ENCODE measurements at places on chromosomes 1 and 21.

- DNase-seq = no peak
Observed at GRCh38 chr21:29943885-29944284, 4.1 kb upstream of the GRIK1 start.

DNA sequence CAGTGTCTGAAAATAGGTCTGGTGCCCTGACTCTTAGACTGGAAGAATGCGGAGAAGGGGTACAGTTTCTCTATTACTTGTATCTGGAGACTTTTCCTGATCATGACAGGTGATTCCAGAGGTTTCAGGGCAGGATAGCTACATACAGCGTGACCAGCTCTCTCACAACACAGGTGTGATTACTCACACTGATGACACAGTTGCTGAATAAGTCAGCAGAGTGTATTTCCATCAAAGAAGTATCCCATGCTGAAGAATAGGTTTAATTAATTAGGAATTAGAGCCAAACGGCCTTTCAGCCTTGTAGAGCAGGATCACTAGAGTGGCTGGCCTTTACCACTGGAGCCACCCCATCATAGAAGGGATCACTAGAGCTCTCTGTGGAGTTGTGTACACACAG lies 298.6 kb downstream of the LMX1A start:
- DNase-seq = no peak

GRCh38 chr1:61887931-61888564 lies 145.8 kb downstream of the PATJ start:
- DNase-seq = no peak

DNA sequence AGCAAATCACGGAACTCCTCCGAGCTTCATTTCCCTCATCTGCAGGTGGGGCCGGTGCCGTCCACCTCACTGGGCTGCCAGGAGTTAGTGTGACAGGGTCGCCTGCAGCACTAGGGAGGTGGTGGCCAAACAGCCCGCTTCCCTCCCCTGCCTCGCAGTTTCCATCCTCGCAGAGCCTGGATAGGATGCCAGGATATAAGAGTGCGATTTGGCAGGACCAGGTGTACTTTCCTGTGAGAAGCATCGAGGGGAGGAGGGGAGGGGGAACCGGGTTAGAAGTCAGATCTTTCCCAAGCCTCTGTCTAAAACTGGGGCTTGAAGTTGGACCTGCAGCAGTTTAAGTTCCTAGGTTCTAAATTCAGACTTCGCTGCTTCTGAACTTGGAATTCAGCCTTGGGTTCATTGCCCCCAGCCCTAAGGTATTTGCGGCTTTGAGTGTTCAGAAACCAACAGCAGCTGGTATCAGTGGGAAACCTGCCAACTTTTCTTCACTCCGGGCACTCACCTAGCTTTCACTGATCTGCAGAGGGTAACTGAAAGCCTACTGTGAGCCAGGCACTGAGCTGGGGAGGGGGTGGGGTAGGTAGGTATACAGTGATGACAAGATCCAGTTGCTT lies 1.7 kb upstream of the JUN start:
- peak; percentile 97 for DNase-seq

GRCh38 chr1:34708106-34708505 lies 46.7 kb upstream of the GJB5 start:
- no peak for DNase-seq

DNA sequence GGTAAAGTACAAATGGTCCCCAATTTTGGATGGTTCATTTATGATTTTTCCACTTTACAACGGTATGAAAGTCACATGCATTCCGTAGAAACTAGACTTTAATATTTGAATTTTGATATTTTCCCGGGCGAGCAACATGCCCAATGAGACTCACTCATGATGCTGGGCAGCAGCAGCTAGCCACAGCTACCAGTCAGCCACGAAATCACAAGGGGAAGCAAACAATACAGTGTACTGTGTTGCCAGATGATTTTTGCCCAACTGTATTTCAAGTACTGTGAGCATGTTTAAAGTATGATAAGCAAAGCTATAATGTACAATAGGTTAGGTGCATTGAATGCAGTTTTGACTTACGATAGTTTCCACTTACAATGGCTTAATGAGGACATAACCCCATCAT lies 266.8 kb downstream of the VAV3 start:
- DNase-seq = no peak

DNA sequence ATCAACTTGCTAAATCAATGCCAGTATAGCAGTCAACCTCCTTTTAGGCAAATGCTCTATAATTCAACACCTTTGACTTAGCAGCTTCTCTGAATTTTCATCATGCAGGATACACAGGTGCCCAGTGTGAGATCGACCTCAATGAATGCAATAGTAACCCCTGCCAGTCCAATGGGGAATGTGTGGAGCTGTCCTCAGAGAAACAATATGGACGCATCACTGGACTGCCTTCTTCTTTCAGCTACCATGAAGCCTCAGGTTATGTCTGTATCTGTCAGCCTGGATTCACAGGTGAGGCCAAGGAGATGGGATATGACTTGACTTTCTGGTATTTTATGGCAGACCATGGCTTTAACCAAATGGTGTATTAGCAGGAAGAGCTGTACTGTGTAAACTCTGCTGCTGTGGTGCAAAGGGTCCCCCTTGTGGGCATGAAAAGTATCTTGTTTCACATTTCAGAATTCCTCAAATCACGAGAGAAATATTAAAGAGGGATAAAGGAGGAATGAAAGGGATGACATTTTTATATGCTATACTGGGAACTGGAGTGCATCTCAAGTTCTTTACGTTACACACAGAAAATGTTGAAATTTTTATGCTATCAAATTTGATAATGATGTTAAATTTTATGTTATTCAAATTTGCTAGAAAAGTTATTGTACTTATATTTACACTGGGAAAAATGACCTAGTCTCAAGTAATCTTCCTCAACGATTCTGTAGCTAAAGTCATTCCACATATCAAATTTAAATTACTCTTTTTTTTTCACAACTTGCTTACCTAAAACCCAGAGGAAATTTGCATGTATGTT lies 88.9 kb downstream of the CRB1 start:
- DNase-seq = peak; percentile 64

GRCh38 chr21:36321325-36322082 lies 1.5 kb downstream of the MORC3 start:
- no peak for DNase-seq

DNA sequence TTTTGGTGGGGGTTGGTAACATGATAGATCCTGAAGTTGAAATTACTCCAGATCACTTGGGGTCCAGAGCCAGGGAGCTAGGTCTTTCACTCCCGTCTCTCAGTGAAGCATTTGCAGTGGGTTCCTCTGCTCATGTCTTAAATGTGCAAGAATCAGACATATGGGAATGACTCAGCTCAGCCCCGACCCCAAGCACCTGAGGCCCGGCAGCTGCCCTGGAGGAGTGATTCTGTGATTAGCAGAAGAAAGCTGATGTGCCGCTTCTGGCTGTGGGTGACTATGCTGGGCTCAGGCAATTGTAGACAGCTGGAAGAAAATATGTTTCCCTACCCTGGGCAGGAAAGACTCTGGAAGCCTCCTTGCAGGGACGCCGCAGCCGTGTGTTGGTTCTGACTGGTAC lies 601.7 kb downstream of the NPHP4 start:
- no peak for DNase-seq

DNA sequence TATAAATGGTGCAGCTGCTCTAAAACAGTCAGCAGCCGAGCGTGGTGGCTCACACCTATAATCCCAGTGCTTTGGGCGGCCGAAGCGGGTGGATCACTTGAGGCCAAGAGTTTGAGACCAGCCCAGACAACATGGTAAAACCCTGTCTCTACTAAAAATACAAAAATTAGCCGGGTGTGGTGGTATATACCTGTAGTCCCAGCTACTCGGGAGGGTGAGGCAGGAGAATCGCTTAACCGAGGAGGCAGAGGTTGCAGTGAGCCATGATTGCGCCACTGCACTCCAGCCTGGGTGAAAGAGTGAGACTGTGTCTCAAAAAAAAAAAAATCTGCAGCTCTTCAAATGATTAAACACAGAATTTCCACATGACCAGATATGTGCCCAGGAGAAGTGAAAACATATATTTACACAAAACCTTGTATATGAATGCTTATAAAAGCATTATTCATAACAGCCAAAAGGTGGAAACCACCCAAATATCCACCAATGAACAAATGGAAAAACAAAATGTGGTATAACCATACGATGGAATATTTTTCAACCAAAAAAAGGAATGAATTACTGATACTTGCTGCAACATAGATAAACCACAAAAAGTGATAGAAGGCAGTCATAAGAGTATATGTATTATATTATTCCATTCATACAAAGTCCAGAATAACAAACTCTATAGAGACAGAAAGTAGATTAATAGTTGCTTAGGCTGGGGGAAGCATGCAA lies 14.1 kb downstream of the EPS15 start:
- DNase-seq = peak; percentile 45

GRCh38 chr1:210588946-210589345 lies 260.2 kb downstream of the HHAT start:
- DNase-seq = no peak

GRCh38 chr21:46472246-46472645 lies 13.6 kb downstream of the DIP2A start:
- DNase-seq = no peak

GRCh38 chr1:245829194-245829593 lies 674.4 kb downstream of the KIF26B start:
- DNase-seq = no peak

DNA sequence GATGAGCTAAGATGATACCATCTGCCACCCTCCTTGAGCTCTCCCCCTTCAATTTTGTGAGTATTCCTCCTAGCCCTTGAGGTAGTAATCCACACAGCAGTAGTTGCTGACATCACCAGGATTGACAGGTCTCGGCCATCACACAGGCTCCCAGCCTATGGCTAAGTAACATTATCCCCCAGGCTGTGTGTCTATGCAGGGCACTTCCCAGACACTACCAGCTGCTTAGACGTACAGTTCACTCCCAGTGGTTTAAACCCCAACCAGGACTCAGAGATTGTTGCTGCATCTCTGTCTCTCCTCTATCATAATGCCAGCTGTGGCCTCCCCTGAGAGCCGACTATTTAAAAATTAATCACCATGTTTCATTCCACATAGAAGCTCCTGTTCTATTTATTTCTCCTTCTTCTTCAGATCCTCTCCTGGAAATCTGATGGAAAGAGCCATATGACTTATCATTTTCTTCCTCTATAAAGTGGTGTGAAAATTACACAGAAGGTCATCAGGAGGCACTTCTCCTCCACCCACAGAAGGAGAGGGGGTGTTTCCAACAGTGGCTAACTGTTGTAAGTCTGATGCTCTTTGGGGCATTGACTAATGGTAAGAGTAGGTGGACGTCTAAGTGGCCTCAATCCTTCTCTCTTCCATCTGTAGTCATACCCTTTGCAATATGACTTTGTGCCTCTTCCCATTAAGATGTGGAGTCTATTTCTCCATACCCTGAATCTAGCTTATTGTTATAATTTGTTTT lies 396.3 kb downstream of the SETD4 start:
- DNase-seq = no peak

- DNase-seq = no peak
Observed at GRCh38 chr21:44969931-44970755, 30.3 kb downstream of the SLX9 start.

DNA sequence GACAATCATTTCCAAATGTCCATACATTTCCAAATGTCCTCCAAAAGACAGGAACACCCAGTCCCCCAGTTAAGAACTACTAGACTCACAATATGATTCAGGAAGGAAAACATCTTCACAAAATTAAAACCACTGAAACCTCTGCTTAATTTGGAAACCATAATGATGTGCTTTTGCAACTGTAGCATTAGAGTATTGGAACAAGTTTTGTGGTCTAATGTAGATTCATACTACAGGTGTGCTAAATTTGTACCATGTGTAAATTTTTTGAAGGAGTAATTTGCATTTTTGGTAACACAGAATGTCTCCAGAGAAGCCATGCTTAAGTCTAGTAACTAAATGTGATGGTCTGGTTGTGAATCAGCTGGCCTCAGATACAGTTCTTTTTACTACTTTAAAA lies 129.6 kb downstream of the DPYD start:
- no peak for DNase-seq

- DNase-seq = no peak
Observed at GRCh38 chr21:14846621-14847020, 218.2 kb downstream of the NRIP1 start.

DNA sequence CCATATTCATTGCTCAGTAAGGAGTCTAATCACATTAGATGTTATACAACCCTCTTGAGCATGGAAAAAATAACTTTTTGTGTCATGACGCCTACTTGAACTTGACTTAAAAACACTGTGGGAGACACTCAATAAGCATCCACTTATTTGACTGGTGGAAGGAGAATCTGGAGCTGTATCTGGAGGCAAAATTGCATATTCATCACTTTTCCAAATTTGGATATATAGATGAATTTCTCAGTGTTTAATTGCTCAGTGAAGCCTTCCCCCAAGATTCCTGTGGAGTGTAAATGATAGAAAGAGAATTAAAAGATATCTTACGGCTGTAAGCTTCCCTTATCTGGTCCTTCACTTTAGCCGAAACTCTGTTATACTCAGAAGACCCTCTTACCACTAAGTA lies 610.7 kb upstream of the ADGRL2 start:
- DNase-seq = no peak

DNA sequence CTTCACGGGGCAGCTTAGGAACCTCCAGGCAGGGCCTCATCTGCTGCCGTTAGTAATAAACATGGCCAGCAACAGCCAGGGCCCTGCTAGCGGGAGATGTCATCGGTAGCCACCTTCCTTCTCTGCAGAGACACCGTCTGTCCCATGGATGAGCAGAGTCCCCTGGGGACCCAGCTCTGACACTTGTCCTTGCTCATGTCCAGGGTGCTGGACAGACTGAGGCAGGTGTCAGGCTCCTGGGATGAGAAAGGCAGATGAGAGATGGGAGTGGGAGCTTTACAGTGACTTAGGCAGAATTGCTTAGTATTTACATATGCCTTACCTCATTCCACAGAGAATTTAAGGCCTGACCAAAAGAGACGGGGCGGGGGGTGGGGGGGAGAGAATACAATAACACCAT lies 25.0 kb downstream of the CAPN2 start:
- no peak for DNase-seq

GRCh38 chr1:16013220-16013907 lies 4.5 kb downstream of the HSPB7 start:
- DNase-seq = peak; percentile 69

- DNase-seq = peak; percentile 30
Observed at GRCh38 chr1:54869173-54869851, 17.7 kb downstream of the DHCR24 start.

DNA sequence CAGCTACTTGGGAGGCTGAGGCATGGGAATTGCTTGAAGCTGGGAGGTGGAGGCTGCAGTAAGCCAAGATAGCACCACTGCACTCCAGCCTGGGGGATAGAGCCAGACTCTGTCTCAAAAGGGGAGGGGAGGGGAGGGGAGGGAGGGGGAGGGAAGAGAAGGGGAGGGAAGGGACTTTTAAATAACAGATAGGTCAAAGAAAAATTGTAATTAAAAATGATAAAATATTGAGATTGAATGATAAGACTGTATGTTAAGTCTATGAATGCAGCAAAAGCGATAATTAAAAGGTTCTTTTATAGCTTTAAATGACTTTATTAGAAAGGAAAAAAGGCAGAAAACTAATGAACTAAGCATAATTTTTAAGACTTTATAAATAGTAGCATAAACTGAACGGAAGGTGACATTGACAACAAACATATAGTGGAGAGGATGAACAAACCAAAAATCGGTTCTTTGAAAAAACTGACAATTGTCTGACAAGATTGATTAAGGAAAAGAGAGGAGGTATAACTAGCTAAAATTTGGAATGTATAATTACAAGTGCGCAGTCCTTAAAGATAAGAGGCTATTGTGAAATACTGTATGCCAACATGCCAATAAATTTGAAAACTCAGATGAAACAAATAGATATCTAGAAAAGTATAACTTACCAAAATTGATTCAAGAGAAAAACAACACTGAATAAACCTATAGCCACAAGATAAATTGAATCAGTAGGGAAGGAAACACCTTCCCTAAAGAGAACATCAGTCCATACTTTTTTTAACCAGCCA lies 8.4 kb downstream of the SPOCD1 start:
- no peak for DNase-seq
